ENCODE measurements at places on chromosomes 3 and 15.

GRCh38 chr3:127009531-127009930 is 26.6 kb downstream of the PLXNA1 start:
- DNase-seq = no peak
- no peak overlapping the region for H3K27ac ChIP-seq
- peaks cover 15% of the 10 kb centered on the region for H3K4me1 ChIP-seq
- H3K36me3 ChIP-seq = no peaks in the 10 kb centered on the region
- H3K27me3 ChIP-seq = no peaks in the 10 kb centered on the region

- no peak for DNase-seq
- H3K27ac ChIP-seq = no peak overlapping the region
- no peak overlapping the region for H3K4me3 ChIP-seq
- no peaks in the 10 kb centered on the region for H3K27me3 ChIP-seq
Observed at GRCh38 chr3:129654131-129654530, 47.7 kb upstream of the PLXND1 start.

- no peak overlapping the region for H3K27ac ChIP-seq
- peaks cover 24% of the 10 kb centered on the region for H3K4me1 ChIP-seq
- no peaks in the 10 kb centered on the region for H3K27me3 ChIP-seq
- no peak for DNase-seq
- 0 out of 2 replicates have a peak overlapping the region, but pooled peaks have one; percentile 93 for H3K4me3 ChIP-seq
Observed at GRCh38 chr15:70761046-70761445, 2.3 kb downstream of the UACA start.

GRCh38 chr3:48429960-48430707 is at the start of gene PLXNB1:
PLXNB1 (minus strand) TSS chr3:48430086; CDS start chr3:48424611, 5,475 bp downstream.
- peak within 1 kb of the TSS; percentile 61 for H3K27ac ChIP-seq
- H3K4me1 ChIP-seq = peaks cover 50% of the 10 kb centered on the region
- H3K4me3 ChIP-seq = peak within 1 kb of the TSS; percentile 73
- H3K36me3 ChIP-seq = no peaks in the 10 kb centered on the region

GRCh38 chr15:55879181-55879580 is 114.2 kb downstream of the NEDD4 start:
- H3K27ac ChIP-seq = no peak overlapping the region
- no peaks in the 10 kb centered on the region for H3K36me3 ChIP-seq
- no peak for DNase-seq
- no peaks in the 10 kb centered on the region for H3K4me1 ChIP-seq
- H3K27me3 ChIP-seq = no peaks in the 10 kb centered on the region

DNA sequence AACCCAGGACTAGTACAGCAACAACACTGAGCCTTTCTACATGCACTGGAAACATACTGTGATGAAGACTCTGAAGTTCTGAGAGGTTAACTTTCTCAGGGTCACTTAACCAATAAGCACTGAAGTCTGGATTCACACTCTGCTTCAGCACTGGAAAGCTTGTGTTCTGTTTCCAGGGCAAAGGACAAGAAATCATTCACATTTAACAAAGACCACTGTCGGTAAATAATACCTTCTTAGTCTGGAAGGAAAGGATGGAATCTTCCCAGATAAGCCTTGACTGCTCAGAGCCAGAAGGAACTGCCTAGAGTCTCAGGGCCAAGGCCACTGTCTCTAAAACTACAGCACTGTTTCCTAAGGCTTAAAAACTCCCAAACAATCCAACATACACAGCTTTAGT is 4.3 kb upstream of the GLYCTK start:
- H3K27me3 ChIP-seq = no peaks in the 10 kb centered on the region
- no peak overlapping the region for H3K27ac ChIP-seq
- no peak overlapping the region for H3K4me3 ChIP-seq
- 0 out of 2 replicates have a peak, but pooled peaks cover 4% of the 10 kb centered on the region for H3K4me1 ChIP-seq

DNA sequence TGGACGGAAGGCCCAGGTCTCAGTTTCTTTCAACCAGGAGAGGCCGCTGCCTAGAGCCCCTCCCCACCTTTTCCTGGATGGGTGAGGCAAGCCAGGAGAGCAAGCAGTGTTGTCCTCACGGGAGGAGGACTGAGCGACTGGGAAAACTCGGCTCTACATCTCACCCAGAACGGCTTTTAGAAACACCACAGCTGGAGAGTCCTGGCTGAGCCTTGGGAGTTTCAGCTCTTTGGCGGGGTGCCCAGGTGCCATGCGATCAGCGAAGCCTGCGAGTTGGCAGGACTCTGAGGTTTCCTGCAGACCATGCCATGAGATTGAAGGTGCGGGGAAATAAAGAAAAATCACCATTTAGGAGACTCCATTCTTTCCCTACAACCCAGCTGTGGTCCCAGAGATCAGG is 26.0 kb downstream of the PPCDC start:
- no peaks in the 10 kb centered on the region for H3K27me3 ChIP-seq
- H3K4me3 ChIP-seq = no peak overlapping the region
- H3K27ac ChIP-seq = no peak overlapping the region
- no peak for DNase-seq
- peaks cover 48% of the 10 kb centered on the region for H3K4me1 ChIP-seq

- DNase-seq = no peak
- H3K4me3 ChIP-seq = no peak overlapping the region
- no peak overlapping the region for H3K27ac ChIP-seq
- H3K27me3 ChIP-seq = peaks cover 3% of the 10 kb centered on the region
- no peaks in the 10 kb centered on the region for H3K4me1 ChIP-seq
Observed at GRCh38 chr15:55126111-55126510, 70.6 kb downstream of the RSL24D1 start.

- DNase-seq = peak; percentile 43
- H3K27me3 ChIP-seq = no peaks in the 10 kb centered on the region
- no peak overlapping the region for H3K4me3 ChIP-seq
- H3K27ac ChIP-seq = no peak overlapping the region
- H3K36me3 ChIP-seq = no peaks in the 10 kb centered on the region
- H3K4me1 ChIP-seq = no peaks in the 10 kb centered on the region
Observed at GRCh38 chr3:100463002-100463401, 29.4 kb upstream of the TMEM45A start.

DNA sequence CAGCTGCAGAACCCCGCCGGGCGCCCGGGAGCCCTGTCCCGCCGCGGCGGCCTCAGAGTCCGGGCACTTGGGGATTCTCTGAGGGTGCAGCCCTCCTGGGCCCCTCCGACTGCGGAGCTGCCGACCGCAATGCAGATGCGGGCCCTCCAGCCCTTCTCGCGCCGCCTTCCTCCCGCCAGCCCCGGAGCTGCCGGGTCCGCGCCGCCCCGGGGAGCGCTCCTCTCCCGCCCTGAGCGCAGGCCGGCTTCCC is 320 bp upstream of the ACAN start:
- no peak for DNase-seq
- H3K27me3 ChIP-seq = peaks cover 86% of the 10 kb centered on the region
- H3K4me3 ChIP-seq = no peak overlapping the region
- H3K36me3 ChIP-seq = no peaks in the 10 kb centered on the region
- no peaks in the 10 kb centered on the region for H3K4me1 ChIP-seq

- no peaks in the 10 kb centered on the region for H3K27me3 ChIP-seq
- H3K4me1 ChIP-seq = no peaks in the 10 kb centered on the region
- no peak overlapping the region for H3K4me3 ChIP-seq
- no peaks in the 10 kb centered on the region for H3K36me3 ChIP-seq
Observed at GRCh38 chr3:169186596-169186995, 476.9 kb downstream of the MECOM start.

- H3K4me1 ChIP-seq = no peaks in the 10 kb centered on the region
- DNase-seq = no peak
- no peak overlapping the region for H3K27ac ChIP-seq
- H3K4me3 ChIP-seq = no peak overlapping the region
- no peaks in the 10 kb centered on the region for H3K36me3 ChIP-seq
- no peaks in the 10 kb centered on the region for H3K27me3 ChIP-seq
Observed at GRCh38 chr15:38017721-38018120, 83.3 kb downstream of the TMCO5A start.

DNA sequence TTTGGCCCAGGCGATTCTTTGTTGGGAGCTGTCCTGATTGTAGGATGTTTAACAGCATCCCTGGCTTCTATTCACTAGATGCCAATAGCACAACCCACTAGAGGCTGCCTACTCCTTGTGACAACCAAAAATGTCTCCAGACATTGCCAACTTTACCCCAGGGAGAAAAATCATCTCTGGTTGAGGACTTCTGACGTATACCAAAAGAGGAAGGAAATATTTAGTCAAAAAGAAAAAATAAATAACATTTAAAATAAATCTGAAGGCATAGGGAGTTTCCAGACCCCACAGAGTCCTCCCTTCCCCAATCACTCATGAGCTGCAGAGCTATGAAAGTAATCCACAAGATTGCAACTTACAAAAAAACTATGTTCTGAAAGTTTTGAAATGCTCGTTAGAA is 61.0 kb downstream of the MECOM start:
- no peak overlapping the region for H3K27ac ChIP-seq
- H3K36me3 ChIP-seq = no peaks in the 10 kb centered on the region
- DNase-seq = no peak
- H3K4me3 ChIP-seq = no peak overlapping the region
- H3K4me1 ChIP-seq = peaks cover 15% of the 10 kb centered on the region

- no peak for DNase-seq
- H3K4me1 ChIP-seq = no peaks in the 10 kb centered on the region
- no peak overlapping the region for H3K27ac ChIP-seq
- H3K27me3 ChIP-seq = no peaks in the 10 kb centered on the region
Observed at GRCh38 chr3:80668600-80669294, 900.9 kb upstream of the ROBO1 start.

GRCh38 chr15:33451385-33451784 is 140.6 kb downstream of the RYR3 start:
- no peak for DNase-seq
- H3K36me3 ChIP-seq = no peaks in the 10 kb centered on the region
- H3K4me3 ChIP-seq = no peak overlapping the region
- H3K4me1 ChIP-seq = peaks cover 21% of the 10 kb centered on the region
- H3K27me3 ChIP-seq = no peaks in the 10 kb centered on the region
- H3K27ac ChIP-seq = no peak overlapping the region

DNA sequence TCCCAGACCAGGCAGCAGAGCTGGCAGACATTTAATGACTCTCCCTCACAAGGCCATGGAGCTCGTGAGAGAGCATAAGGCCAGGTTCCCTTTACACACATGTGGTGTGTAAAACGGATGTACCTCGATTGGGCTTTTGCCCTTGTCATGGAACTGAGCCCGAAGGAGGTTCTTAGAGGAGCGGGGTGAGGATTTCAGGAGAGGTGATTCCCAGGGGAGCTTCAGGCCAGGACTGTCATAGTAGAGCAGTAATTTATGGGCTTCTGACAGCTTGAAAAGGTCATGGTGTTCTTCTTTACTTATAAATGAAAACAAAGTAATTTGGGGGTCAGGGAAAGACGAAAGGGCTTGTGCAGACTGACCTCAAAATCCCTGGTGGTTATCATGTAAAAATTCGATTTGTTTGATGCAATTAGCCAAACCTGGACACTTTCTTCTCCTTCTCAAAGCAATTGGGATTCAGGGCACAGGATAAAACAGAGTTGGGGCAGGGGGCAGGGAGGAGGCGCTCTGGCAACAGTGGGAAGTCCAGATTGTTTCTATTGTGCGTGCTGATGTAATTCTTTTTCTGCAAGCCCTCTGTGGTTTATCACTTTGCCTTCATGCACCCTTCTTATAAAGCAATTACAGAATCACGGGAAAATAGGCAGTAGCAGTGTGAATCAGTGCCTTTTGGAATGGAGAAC is 51.0 kb downstream of the CACNA1D start:
- no peaks in the 10 kb centered on the region for H3K36me3 ChIP-seq
- peaks cover 72% of the 10 kb centered on the region for H3K27me3 ChIP-seq
- no peak overlapping the region for H3K4me3 ChIP-seq
- DNase-seq = no peak
- no peak overlapping the region for H3K27ac ChIP-seq
- H3K4me1 ChIP-seq = no peaks in the 10 kb centered on the region

DNA sequence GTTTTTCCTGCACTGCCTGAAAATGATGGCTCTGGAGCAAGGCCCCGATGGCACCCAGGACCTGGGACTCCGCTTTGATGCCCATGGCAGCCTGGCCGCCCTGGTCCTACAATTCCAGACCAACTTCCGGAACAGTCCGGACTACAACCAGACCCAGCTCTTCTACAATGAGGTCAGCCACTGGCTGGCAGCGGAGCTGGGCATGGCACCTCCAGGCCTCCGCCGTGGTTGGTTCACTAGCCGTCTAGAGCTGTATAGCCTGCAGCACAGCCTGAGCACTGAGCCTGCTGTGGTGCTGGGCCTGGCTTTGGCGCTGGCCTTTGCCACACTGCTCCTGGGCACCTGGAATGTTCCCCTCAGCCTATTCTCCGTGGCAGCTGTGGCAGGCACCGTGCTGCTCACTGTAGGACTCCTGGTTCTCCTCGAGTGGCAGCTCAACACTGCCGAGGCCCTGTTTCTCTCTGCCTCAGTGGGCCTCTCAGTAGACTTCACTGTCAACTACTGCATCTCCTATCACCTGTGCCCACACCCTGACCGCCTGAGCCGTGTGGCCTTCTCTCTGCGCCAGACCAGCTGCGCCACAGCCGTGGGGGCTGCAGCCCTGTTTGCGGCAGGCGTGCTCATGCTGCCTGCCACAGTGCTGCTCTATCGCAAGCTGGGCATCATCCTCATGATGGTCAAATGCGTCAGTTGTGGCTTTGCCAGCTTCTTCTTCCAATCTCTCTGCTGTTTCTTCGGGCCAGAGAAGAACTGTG is 10.9 kb downstream of the DISP2 start:
- no peaks in the 10 kb centered on the region for H3K36me3 ChIP-seq
- H3K4me1 ChIP-seq = no peaks in the 10 kb centered on the region
- H3K4me3 ChIP-seq = no peak overlapping the region
- no peak for DNase-seq
- no peaks in the 10 kb centered on the region for H3K27me3 ChIP-seq

DNA sequence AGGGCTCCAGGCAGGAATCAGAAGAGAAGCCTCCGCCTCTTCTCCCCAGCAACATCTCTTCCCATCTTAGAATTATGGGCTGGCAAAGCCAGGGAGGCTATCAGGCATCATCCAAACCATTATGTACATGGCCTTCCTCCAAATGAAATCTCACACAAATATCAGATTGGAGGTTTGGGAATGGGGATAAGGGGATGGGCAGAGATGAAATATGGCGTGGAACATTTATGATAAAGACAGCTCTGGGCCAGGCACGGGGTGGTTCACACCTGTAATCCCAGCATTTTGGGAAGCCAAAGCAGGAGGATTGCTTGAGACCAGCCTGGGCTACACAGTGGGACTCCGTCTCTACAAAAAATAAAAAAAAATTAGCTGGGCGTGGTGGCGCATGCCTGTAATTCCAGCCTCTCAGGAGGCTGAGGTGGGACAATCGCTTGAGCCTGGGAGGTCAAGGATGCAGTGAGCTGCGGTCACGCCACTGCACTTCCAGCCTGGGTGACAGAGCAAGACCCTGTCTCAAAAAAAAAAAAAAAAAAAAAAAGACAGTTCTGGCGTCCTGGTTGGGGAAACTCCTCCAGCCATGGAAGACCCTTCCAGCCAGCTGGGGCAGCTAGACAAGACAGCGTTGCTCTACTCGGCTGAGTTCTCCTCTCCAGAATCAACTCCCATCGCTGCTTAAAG is 36.6 kb downstream of the CPN2 start:
- no peaks in the 10 kb centered on the region for H3K27me3 ChIP-seq
- peak; percentile 25 for DNase-seq
- peak overlapping the region; percentile 75 for H3K27ac ChIP-seq
- H3K4me1 ChIP-seq = peaks cover 19% of the 10 kb centered on the region

- H3K27me3 ChIP-seq = no peaks in the 10 kb centered on the region
- no peak overlapping the region for H3K4me3 ChIP-seq
Observed at GRCh38 chr15:88651136-88651732, 12.4 kb downstream of the ISG20 start.

Measured in PC-9 (cell line).